ENCODE measurements at places on chromosomes 6 and 20.

DNA sequence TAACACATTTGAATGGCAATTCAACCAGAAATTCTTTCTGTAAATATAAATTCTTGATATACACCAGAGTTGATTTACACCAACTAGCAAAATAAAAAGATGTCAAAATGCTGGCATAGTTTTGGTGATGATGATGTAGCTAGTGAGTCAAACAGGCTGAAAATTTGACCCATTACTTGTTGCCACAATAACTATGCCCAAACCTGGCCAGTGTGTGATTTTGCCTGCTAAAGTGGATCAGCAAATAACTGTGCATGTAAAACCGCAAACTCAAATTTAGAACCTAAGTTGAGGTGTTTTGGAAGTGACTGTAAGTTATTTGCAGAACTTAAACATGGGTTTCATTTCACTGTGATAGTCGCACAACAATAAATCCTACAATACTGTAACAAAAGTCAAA lies 125.9 kb downstream of the KIF6 start:
- DNase-seq = no peak

DNA sequence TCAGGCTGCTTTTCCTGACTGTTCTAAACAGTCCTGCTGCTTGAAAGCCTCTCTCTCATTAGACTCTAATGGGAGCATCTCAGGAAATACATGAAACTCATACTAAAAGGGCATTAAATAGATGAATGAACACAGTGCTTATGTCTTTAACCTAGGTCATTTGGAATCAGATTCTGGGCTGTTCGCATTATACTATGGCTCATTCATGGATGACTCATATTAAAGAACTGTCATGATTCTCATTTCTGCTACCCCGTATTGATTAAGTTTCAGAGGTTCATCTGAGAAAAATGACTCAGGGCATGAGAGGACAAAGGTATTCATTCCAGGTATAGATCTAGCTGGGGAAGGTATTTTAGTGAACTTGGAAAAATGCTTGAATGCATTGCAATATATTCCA lies 335.5 kb downstream of the GJA1 start:
- DNase-seq = peak; percentile 24

- no peak for DNase-seq
Measured at GRCh38 chr6:168320634-168321033, 1.1 kb upstream of the DACT2 start.

- DNase-seq = peak; percentile 44
Measured at GRCh38 chr6:142942805-142943227, 2.2 kb downstream of the HIVEP2 start.

GRCh38 chr6:14596410-14596809 lies 478.8 kb downstream of the CD83 start:
- DNase-seq = peak; percentile 93

DNA sequence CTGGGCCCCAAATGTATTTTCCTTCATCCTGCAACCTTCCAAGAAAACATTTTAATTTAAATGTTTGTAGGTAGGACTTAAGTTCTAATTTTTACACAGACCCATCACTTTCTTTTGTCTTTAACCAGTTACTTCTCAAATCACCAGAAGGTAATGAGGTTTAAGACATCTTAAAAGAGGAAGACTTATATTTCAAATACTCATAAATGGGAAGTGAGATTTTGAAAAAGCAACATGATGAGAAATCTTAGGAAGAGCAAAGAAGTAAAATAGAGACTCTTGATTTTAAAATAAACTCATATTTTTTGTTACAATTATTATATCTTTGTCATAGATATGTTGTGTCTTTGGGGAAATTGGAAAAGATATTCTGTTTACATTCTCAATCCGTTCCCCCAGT lies 82.3 kb downstream of the SYNE1 start:
- no peak for DNase-seq

DNA sequence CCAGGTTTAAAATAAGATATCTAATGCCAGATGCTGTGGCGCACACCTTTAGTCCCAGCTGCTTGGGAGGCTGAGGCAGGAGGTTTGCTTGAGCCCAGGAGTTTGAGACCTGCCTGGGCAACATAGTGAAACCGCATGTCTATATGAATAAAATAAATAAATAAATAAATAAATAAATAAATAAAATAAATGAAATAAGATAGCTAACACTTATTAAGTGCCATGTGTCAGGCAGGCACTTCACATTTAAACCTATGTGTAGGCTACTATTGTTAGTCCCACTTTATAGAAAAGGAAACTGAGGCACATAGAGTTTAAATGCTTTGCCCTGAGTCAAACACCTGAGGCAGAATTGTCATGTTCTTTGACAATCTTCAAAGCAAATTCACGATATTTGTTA lies 32.9 kb upstream of the RREB1 start:
- DNase-seq = no peak

DNA sequence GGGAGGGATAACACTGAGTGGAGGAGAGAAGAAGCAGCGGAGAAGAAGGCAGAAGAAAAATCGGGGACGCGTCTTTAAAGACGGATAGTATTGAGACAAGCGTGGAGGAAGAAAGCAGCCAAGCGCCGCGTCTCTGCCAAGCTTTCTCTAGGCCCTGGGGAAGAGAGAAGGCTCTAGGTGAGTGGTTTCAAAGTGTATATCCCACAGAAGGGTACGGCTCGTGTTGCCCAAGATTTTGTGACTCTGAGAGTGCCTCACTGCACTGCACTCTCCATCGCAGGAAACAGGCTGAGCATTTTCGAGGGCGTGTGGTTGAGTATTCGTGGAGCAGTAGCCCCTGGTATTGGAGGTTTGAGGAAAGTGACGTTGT lies 185.4 kb downstream of the TRIM27 start:
- no peak for DNase-seq

DNA sequence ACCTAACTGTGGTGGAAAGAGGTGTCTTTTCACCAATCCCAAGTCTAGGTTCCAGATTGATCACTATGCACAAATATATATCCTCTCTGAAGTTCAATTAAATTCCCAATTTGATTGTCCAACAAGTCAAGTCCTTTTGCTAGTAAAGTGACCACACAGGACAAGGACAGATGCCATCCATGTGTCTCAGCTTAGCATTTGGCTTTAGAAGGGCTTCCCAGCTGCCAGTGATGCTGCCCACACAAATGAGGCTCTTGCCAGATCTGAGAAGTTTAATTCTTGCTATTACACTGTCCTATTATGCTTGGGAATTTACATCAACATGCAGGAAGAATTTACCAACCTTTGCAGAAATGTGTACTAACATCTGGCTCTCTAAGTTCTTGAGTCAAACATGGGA lies 108.5 kb downstream of the COL9A1 start:
- no peak for DNase-seq

GRCh38 chr6:159602431-159603041 lies 90.5 kb downstream of the SOD2 start:
- no peak for DNase-seq

- no peak for DNase-seq
Measured at GRCh38 chr20:12435268-12435667, 517.6 kb downstream of the BTBD3 start.

DNA sequence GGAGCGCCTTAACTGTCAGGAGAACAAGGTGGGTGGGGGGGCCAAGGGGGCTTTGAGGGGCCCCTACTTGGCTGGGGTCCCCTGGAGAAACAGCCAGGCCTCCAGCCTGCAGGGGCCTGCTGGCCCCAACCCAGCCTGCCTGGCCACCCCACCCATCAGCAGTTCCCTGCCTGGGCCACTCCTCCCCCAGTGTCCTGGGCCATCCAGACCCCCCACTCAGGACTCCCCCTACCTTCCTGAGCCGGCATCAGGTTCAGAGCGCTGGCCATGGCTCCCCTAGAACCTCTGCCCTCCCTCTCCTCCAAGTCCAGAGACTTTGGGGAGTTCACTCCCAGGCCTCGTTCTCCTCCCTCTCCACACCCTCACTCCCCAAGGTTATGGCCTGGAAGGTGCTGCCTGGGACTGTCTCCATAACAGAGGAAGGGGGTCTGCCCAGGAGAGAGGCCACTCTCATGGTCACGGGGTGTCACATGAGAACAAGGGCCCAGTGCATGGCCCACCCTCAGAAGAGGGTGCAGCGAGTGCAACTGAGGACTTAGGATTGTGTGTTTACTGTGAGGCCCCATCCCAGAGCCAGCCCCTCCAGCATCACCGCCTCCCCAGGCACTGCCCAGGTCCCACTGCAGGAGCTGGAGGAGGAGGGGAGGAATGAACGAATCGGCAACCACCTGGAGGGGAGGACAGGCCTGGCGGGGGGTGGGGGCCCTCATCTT lies 6.0 kb downstream of the SLC17A9 start:
- no peak for DNase-seq

- DNase-seq = no peak
Measured at GRCh38 chr6:30345852-30346251, 896 bp downstream of the RPP21 start.

DNA sequence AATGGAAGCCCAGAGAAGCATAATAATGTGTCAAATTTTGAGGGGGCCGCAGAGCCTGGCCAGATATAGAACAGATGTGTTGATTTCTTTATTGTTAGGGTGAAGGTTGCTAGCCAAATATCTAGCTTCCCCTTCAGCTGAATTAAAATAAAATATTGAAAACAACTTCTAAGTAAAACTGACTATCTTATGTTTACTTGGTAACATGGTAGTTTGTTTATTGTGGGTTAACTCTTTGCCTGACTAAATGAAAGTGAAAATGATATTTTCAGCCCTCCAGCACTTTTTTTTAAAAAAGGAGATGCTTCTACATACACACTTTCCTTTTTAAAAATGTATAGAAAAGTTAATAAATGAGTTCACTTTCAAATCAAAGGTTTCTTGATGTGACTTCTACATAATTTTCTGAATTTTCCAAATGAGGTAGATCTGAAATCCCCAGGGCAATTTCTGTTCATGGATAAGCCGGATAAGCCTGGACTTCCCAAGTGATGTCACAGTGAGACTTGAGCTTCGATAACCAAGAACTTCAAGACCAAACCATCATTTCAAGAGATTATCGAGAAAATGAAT lies 172.1 kb upstream of the OLIG3 start:
- no peak for DNase-seq

GRCh38 chr20:25685276-25686080 lies 11.2 kb downstream of the ZNF337 start:
- DNase-seq = no peak

GRCh38 chr6:36594816-36595643 lies 868 bp downstream of the SRSF3 start:
- DNase-seq = peak; percentile 55

DNA sequence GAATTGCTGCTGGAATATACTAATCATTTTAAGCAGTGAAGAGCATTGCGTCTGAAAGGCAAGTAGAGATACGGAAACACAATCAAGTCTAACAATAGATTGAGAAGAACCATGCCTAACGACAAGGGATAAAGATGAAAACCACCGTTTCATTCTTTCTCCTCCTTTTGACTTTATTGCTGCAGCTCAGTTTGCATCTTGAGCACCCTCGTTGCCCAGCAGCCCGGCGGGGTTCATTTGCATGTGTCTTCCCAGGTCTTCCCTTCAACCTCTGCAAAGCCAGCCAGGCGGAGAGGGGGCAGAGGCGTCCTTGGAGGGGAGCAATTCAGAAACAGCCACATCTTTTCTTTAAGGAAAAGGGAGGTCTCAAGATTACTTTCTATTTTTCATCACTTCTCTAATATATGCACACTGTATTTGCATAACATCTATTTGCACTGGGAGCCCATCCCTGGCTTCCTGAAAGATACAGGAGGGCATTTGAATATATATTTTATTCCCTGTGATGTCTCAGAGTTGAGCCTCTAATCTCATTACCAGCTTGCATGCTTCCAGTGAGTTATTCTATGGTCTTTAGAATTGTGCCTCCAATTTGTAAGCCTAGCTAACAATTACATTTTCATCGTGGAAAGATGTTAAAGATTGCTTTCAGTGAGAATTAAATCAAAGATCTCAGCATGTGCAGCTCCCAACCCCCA lies 18.7 kb upstream of the PXDC1 start:
- no peak for DNase-seq

GRCh38 chr6:65014006-65014405 lies 693.0 kb downstream of the EYS start:
- no peak for DNase-seq

All from RPMI7951 (cell line).